Mesothelial cell of epicardium (in vitro differentiated cells): ENCODE measurements at places on chromosomes 4 and X. TPM values are rescaled to one million over a fixed set of nuclear protein-coding genes. Genes with fewer than 3 reads are reported as not detected.

Gene ZNF185
- 31.8 to 35.3 TPM (median 32.8 TPM) in 3 replicates for total RNA-seq

Gene NPY2R
- 0.09 TPM in 1 of 3 replicates, not detected in the others for total RNA-seq

Gene SYP
- total RNA-seq: 0.27 to 0.33 TPM (median 0.32 TPM) in 3 replicates

Gene ENOPH1
- 27.5 to 28.0 TPM (median 27.8 TPM) in 3 replicates for total RNA-seq

Gene CFAP99
- 0.11 TPM in 1 of 3 replicates, not detected in the others for total RNA-seq

Gene ITGB1BP2
- 3.7 to 4.4 TPM (median 3.7 TPM) in 3 replicates for total RNA-seq

Gene WDR44
- total RNA-seq: 11.0 to 13.8 TPM (median 12.5 TPM) in 3 replicates

Gene ANXA10
- not detected in 3 replicates for total RNA-seq

Gene GAGE10
- total RNA-seq: not detected in 3 replicates

DNA sequence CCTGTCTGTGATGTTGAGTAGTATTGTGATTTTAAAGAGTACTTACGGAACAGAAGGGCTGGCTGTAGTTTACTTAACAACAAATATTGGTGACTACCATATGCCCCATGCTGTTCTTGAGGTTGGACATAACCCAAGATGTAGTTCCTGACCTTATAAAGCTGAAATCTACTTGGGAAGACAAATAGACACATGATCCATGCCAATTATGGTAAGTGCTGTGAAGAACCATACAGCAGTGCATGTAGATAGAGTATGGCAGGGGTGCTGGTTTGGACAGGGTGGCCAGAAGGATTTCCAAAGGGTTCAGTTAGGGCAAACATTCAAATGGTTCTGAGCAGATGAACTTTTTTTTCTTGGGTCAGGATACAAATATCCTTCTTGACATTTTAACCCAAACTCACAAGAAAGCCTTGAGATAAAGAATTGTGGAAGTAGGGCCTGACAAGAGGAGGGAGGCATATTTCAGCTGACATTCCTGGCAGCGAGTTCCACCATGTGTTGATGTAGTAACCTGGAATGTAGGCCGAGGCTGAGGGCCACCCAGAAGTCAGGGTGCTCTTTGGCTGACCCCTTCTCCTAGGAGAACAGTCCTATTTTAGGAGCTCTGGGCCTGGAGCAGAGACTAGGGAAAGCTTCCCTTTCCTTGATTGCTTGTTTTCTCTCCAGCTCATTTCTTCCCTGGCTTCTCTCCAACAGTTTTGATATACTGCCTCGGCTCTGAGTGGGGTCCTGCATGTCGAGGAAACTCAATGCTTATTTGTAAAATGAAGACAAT is 74.2 kb downstream of the FREM3 start:
- H3K27me3 ChIP-seq: peaks cover 28% of the 10 kb centered on the region
- peaks cover 21% of the 10 kb centered on the region for H3K4me1 ChIP-seq
- peak; percentile 39 for DNase-seq
- no peaks in the 10 kb centered on the region for H3K36me3 ChIP-seq
- peak overlapping the region; percentile 52 for H3K27ac ChIP-seq

GRCh38 chr4:176921256-176921655 is 128.5 kb upstream of the VEGFC start:
- no peaks in the 10 kb centered on the region for H3K4me1 ChIP-seq
- no peaks in the 10 kb centered on the region for H3K27me3 ChIP-seq
- H3K4me3 ChIP-seq: no peak overlapping the region
- no peaks in the 10 kb centered on the region for H3K36me3 ChIP-seq
- DNase-seq: no peak

- no peaks in the 10 kb centered on the region for H3K4me1 ChIP-seq
- no peak for DNase-seq
Observed at GRCh38 chrX:47900833-47901232, 64.1 kb downstream of the ZNF81 start.

DNA sequence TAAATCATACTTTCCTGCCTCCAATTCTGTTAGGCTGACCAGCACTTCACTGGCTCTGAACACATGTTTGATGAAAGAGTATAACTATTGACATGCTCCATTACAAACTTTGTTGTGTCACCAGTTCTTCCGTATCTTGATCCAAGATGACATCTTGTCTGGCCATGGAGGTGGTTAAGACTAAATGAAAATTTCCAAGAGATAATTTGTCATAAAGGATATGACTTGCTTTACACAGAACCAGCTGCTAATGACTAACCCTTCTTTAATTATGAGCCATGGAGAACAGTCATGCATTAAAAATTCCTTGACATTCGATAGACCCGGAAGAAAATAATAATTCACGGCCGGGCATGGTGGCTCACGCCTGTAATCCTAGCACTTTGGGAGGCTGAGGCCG is 17.7 kb upstream of the N4BP2 start:
- no peaks in the 10 kb centered on the region for H3K4me1 ChIP-seq
- H3K27me3 ChIP-seq: no peaks in the 10 kb centered on the region
- no peak overlapping the region for H3K4me3 ChIP-seq
- H3K36me3 ChIP-seq: no peaks in the 10 kb centered on the region
- DNase-seq: no peak

GRCh38 chr4:128675083-128675482 is 134.4 kb upstream of the JADE1 start:
- no peaks in the 10 kb centered on the region for H3K27me3 ChIP-seq
- no peak overlapping the region for H3K27ac ChIP-seq
- peaks cover 3% of the 10 kb centered on the region for H3K4me1 ChIP-seq
- H3K36me3 ChIP-seq: no peaks in the 10 kb centered on the region

- DNase-seq: no peak
- no peaks in the 10 kb centered on the region for H3K27me3 ChIP-seq
Observed at GRCh38 chrX:39470588-39471407, 627.0 kb downstream of the BCOR start.

DNA sequence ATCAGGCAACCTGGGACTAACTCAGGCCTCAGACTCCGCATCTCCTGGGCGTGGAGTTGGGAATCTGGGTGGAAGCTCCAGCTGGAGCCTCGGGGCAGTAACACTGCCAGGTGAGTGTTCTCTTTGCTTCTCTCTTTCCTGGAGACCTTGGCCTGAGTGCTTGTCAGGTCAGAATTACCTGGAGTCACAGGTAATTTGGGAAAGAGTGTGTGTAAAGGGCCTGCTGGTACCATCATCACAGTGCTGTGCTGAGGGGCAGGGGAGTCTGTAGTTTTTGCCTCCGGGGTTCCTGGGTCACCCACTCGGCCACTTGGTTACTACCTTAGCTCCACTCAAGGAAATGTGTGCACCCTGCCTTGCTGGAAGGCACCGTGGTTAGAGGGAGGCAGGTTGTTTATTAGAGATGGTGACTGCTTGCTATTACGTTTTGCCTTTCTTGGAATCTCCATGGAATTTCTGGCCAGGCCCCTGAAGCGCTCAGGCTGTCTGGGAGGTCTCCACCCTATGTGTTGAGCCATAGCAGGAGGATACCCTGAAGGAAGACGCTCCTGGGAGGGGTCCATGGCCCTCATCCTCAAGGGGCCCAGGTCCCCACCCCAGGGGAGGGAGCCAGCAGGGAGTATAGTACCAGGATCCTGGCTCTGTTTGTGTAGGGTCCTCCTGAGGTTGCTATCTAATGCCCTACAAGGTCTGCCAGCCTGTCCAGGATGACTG is 2.9 kb downstream of the GPR78 start:
- no peak overlapping the region for H3K4me3 ChIP-seq
- H3K27ac ChIP-seq: no peak overlapping the region
- no peaks in the 10 kb centered on the region for H3K36me3 ChIP-seq
- H3K27me3 ChIP-seq: peaks cover 63% of the 10 kb centered on the region
- no peak for DNase-seq
- H3K4me1 ChIP-seq: peaks cover 5% of the 10 kb centered on the region

DNA sequence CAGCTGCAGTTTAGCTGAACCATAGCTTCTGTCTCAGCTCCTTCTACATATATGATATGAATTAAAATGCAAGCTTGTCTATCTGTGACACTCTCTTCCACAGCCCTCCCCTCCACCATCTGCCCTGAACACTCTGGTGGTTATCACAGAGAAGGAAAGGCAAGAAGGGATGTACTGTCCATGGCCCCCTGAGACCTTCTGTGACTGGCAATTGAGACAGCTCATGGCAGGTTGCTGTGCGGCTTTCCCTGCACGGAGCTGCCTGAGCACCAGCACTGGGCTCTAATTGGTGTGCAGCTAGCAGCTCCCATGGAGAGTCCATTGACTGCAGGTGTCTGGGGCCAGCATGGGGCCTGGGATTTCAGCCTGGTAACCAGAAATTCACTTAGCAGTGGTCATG is 109.8 kb upstream of the ANXA3 start:
- H3K4me3 ChIP-seq: no peak overlapping the region
- no peaks in the 10 kb centered on the region for H3K27me3 ChIP-seq
- H3K27ac ChIP-seq: no peak overlapping the region
- peaks cover 13% of the 10 kb centered on the region for H3K36me3 ChIP-seq

DNA sequence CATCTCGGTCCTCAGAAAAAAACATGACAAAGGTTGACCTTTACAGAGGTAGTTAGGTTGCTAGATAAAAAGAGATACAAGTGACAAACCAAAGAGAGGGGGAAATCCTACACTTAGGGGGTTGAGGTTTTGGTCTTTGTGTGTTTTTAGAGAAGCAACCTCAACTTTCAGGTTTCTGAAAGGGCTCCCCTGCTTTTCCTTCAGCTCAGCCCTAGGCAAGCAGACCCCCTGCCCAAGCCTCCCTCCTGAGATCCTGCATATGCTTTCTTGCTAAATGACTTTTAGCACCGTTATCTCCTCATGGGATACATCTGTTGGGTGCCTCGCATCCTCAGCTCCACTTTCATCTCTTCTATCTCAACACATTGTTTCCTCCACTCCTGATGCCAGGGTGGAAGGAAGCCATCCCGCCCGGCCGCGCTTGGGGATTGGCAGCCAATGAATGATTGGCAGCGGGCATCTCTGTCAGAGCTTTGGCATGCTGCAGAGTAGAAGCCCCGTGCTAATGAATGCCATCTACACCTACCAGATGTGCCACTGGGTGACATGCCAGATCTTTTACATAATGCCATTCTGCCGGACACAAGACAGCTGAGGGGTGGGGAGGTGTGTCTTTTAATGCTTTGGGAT is 15.0 kb upstream of the PRDM8 start:
- peaks cover 64% of the 10 kb centered on the region for H3K27me3 ChIP-seq
- H3K4me3 ChIP-seq: peak overlapping the region; percentile 21
- H3K4me1 ChIP-seq: peaks cover 21% of the 10 kb centered on the region
- no peak for DNase-seq
- H3K36me3 ChIP-seq: peaks cover 6% of the 10 kb centered on the region

DNA sequence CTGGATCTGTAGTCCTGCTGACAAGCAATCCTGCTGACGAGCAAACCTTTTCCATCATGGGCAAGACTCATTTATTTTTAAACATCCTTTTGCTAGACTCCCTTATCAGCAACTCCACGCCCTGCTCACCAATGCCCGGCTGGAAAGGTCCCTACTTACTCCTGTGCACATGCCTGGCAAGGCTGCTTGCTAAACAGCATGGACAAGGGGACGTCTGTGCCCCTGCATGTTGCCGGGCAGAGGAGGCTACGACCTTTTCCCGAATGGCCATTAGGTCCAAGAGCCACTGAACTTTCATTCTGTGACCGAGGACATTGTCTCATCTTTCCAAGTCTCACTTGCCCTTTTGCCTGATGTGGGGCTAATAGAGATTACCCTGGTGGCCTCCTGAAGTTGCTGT is 98.6 kb downstream of the MGST2 start:
- H3K27me3 ChIP-seq: no peaks in the 10 kb centered on the region
- H3K36me3 ChIP-seq: no peaks in the 10 kb centered on the region
- no peak for DNase-seq

DNA sequence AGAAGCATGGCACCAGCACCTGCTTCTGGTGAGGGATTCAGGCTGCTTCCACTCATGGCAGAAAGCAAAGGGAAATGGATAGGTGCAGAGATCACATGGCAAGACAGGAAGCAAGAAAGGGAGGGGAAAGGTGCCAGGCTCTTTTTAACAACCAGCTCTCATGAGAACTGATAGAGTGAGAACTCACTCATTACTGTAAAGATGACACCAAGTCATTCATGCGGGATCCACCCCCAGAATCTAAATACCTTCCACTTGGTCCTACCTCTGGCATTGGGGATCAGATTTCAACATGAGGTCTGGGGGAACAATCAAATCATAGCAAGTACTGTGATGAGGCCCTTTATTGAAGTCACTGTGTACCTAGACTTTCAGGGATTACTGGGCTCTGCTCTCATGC is 72.0 kb upstream of the PRDM5 start:
- no peak for DNase-seq
- no peak overlapping the region for H3K4me3 ChIP-seq
- H3K27ac ChIP-seq: no peak overlapping the region

DNA sequence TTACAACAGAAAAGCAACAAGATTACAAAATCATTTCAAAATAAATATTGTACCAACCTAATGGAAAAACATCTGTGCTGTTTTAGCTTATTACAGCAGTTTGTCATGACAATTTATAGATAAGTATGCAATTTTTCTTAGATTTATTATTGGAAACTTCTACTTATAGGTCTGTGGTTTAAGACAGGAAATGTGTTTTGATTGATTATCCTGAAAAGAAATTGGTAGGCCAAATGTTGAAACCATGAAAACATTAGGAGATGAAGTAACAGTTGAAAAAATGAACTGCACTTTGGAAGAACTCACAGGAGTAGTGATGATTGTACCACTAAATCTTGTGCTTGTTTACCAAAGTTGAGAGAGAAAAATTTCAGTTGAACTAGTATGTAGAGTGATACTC is 162.2 kb upstream of the GIMD1 start:
- no peak overlapping the region for H3K4me3 ChIP-seq
- H3K27ac ChIP-seq: no peak overlapping the region
- no peaks in the 10 kb centered on the region for H3K27me3 ChIP-seq
- no peak for DNase-seq
- H3K4me1 ChIP-seq: peaks cover 3% of the 10 kb centered on the region

DNA sequence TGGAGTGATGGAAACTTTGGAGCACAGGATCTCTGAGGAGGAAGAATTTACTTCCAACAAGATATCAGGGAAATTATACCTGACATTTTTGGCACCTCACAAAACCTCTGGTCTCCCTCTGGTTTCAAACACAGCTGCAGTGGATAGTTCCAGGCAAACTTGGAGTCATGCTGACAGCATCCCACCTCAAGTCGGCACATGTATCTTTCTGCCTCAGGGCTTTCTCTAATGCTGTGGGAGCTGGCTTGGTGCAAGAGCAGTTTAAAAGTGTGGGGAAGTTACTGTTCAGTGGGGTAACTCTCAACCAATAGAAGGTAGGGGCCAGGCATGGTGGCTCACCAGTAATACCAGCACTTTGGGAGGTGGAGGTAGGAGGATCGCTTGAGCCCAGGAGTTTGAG is 207.1 kb upstream of the NHS start:
- DNase-seq: no peak
- H3K4me3 ChIP-seq: no peak overlapping the region
- no peaks in the 10 kb centered on the region for H3K4me1 ChIP-seq
- H3K27me3 ChIP-seq: peaks cover 13% of the 10 kb centered on the region

DNA sequence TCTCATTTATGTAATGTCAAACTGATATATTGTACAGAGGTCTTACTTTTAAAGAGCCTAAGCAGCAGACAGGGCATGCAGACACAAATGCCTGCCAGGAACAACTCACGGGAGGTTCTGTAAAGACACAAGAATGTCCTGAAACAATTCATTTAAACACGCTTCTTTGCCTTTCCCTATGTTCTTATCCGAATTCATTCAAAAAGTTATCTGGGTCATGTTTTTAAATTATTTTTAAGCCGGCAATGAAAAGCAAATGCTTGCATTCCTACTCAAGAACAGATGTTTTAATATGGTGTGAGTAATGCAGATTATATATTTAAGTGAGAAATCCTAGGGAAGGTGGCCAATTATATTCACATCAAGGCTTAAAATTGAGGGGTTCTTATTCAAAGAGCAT is 192.6 kb downstream of the PDGFC start:
- peak overlapping the region; percentile 84 for H3K27ac ChIP-seq
- peaks cover 19% of the 10 kb centered on the region for H3K36me3 ChIP-seq
- peaks cover 21% of the 10 kb centered on the region for H3K4me1 ChIP-seq
- no peak for DNase-seq
- H3K4me3 ChIP-seq: no peak overlapping the region
